ENCODE measurements at places on chromosomes 11 and 22.

DNA sequence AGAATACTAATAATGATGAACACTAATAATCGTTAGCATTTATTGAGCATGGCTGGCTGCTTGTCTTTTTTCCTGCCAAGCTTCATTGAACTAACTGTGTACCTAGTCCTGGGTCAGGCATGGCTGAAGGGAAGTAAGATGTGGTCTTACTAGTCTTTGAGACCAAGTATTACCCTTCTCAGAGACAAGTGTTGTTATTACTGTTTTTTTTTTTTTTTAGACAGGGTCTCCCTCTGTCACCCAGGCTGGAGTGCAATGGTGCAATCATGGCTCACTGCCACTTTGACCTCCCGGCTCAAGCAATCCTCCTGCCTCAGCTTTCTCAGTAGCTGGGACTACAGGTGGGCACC lies 4.6 kb downstream of the ST14 start:
- DNase-seq, result no peak

DNA sequence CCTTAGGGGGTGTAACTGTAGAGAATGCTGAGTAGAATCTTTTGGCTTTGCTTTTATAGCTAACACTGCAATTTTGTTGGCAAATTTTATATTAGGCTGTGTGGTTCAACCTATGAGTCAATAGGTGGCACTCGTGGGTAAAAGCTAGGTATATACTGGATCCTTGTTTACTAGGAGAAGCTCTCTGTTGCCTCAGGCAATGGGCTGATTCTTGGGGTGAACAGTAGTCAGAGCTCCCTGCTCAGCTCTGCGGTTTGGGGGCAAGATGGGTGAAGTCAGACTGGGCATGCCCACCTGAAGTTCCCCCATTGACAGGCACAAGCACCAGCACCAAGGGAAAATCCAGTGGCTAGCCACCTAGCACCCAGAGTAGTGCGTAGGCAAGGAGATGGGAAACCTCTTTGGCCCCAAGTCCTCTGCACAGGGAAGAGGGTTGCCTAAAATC lies 238.7 kb downstream of the FAM181B start:
- no peak for DNase-seq

GRCh38 chr11:17413414-17414316 lies 25.2 kb upstream of the KCNJ11 start:
- no peak for DNase-seq

DNA sequence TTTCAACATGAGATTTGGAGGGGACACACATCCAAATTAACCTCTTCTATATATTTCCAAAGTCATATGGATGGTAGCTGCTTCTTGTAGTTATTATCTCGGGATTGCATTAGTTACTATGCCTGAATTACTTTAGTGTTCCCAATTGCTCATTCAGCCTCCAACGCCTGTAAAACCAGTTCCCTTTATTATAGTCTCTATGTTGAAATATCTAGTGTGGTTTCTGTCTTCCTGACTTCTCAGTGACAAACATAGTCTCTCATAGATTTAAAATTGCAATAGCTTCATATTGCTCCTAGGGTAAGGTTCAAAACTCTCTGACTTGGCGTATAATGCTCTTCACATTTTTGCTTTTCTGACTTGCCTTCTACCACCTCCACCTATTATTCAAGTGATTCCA lies 366.4 kb downstream of the CASP12 start:
- no peak for DNase-seq
